ENCODE measurements at places on chromosomes 1 and 21. TPM values are rescaled to one million over a fixed set of nuclear protein-coding genes. Genes with fewer than 3 reads are reported as not detected.

DNA sequence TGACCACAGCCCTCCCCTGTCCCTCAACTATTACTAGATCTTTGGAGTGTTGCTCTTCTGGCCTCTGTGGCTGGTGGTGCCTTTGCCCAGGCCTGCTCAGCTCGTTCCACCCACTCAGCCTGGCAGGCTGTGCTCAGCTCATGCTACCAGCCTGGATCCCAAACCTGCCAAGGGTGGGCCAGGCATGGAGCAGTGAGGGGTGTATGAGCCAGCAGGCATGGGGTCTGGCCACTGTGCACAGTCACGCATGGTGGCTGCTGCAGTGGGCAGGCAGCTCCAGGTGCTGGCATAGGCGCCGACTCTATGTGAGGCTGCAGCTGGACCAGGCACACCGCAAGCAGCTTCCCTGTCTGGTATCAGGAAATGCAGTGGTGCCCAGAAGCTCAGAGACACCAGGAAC, 449.9 kb downstream of the MATN1 start:
- DNase-seq = no peak

LRRIQ3 gene
- 0.86 TPM for total RNA-seq

WDR64 gene
- total RNA-seq = not detected

GRCh38 chr1:94094469-94095111, 26.4 kb downstream of the ABCA4 start:
- no peak for DNase-seq
